ENCODE measurements at places on chromosomes 1 and 21. TPM values are rescaled to one million over a fixed set of nuclear protein-coding genes. Genes with fewer than 3 reads are reported as not detected.

Gene PTGER3
- total RNA-seq, result 28.3 TPM

- no peak for DNase-seq
Observed at GRCh38 chr1:228748431-228748830, 13.2 kb downstream of the RHOU start.

GRCh38 chr1:245687636-245688535 is 533.1 kb downstream of the KIF26B start:
- no peak for DNase-seq

Gene LCE3E
- not detected for total RNA-seq
